ENCODE measurements at places on chromosomes 7 and 10. TPM values are rescaled to one million over a fixed set of nuclear protein-coding genes. Genes with fewer than 3 reads are reported as not detected.

DNA sequence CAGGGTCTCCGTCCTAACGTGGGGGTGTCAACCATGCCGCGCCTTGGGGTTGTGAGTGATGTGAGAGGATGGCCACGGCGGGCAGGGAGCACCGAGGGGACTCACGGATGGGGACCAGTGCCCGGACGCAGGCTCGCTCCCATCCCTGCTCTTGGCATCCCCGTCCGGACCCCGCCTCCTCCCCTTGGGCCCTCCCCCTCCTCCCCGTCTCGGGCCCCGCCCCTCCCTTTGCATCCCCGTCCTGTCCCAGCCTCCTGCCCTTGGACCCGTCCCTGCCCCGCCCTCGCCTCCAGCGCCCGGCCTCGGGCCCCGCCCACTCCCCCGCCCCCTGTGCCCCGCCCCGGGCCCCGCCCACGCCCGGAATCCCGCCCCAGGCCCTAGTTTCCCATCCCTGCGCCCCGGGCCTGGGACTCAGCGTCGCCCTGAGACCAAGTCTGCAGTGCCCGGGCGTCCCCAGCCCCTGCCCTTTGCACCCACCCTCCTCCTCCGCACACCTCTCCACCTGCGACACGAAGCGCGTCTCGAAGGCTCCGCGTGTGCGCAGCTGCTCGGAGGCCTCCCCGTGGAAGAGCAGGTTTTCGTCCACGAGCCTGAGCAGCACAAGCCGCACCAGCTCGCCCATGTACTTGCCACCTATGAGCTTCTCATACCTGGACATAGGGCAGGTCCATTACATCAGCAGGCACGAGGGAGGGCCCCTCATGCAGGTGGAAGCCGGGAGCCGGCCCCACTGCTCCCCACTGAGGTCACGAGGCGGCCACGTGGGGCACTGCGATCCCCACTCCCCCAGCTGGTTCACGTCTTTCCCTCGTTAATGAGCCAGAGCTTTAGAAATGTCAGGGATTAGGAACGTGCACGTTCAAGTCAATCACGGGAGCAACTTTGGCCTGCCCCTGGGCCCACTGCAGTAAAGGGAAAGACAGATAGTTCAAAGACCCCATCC, 5.1 kb upstream of the MYL7 start:
- peak; percentile 92 for DNase-seq

DNA sequence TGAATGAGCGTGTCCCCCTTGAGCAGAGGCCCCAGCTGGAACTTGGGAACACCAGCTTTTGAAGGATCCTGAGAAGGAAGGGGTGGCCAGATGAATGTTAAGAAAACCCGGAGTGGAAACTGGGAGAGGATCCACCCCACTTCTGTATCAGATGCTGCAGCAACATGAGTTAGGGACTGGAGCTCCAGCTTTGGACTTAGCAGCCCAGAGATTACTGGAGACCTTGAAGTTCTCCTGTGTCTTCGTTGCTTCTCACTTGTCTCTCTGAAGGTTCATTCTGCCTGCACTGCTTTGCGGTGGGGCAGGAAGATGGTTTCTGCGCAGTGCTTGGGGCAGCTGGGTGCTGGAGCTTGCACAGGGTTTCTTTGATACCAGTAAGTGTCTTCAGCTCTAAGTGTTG, 9.3 kb downstream of the TMEM248 start:
- no peak for DNase-seq

GRCh38 chr10:58995058-58995596, 181.3 kb upstream of the PHYHIPL start:
- DNase-seq = no peak

GRCh38 chr10:3886641-3887251, 101.7 kb upstream of the KLF6 start:
- no peak for DNase-seq

GRCh38 chr10:132397671-132398565, 918 bp downstream of the PWWP2B start:
- DNase-seq = peak; percentile 67

DNA sequence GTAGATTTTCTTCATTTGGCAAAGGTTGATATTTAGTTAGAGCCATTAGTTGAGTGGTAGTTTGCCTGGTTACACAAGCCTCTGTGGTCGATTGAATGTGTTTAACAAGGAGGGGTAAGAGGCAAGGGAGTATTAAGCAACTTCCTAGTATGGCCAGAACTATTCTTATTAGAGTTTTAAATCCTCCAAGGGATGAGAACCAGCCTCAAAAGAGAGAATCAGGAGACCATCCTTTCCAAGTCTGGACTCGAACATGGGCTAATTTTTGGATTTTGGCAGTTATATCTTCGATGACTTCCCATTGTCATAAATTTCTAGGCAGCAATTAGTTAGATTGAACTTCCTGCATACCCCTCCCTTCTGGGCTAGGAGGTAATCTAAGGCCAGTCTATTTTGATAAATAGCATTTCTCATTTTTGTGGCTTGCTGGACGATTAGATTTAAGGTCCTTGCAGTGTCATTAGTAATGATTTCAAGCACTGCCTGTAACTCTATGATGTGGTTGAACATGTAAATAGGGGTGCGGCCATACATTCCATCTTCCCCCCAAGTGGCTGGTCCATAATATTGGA, 219.5 kb upstream of the KCND2 start:
- DNase-seq = no peak

DNA sequence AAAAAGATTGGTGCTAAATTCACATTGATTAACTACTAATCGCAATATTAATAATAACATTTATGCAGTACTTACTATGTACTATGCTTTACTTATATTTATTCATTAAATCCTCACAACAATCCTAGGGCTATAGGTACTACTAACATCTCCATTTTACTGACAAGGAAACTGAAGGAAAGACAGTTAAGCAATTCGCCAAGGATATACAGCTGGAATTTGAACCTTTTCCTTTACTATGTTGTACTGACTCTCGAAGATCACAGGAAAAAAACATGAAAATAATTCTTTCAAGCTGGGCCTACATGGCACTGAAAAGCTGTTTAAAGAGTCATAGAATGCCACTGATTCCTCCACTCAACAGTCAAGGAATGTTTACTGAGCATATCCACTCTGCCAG, 185.4 kb downstream of the IPMK start:
- DNase-seq = no peak

DNA sequence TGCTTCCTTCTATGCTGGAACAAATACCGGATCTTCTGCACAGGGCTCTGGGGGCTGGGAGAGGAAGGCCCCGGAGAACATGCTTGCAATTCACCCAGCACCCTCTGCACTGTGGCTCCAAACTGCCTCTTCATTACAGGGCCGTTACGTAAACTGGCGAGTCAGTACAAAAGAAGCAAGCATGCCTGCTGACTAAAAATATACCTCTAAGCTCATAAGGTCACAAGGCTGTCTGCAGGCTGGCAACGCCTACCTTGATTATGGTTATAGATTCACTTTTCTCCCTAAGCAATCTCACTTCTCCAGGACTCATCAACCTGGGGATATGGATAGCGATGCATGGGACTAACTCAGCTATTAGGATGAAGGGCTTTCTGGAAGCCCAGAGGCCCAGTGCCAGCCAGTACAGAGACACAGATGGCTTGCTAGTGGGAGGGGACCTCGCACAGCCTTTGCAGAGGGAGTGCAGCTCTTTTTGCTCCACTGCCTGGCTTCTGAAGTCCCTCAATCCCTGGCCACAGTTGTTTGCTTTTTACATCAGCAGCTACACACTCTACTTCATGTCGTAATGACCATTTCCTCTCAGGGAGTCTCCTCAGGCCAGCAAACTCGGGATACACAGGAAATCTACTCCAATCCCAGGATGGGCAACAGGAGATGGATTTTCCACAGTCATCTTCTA, 96.1 kb downstream of the SH3PXD2A start:
- DNase-seq = peak; percentile 49

GRCh38 chr7:26190417-26190869, 10.1 kb downstream of the HNRNPA2B1 start:
- DNase-seq = no peak

GRCh38 chr10:131271195-131271880, 40.2 kb downstream of the TCERG1L start:
- DNase-seq = no peak

- DNase-seq = no peak
Observed at GRCh38 chr7:100126239-100126930, 382 bp upstream of the MBLAC1 start.

DNA sequence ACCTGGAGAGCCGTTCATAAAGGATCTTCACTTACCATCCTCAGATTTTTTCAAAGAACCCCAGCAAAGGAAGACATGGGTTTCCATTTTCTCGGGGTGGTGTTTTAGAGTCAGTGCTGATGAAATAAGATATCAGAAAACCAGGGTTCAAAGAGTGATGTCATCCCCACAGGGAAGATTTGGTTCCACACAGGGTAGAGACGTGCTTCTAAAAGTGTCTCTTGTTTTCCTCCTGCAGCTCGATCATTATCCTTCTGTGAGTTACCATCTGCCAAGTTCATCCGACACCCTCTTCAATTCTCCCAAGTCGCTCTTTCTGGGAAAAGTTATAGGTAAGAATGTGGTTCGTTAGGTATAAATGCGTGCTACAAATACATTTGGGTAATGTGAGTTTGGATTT, 323.8 kb upstream of the C7orf33 start:
- no peak for DNase-seq

GRCh38 chr10:35462491-35462934, 126.2 kb downstream of the CCNY start:
- DNase-seq = no peak

DNA sequence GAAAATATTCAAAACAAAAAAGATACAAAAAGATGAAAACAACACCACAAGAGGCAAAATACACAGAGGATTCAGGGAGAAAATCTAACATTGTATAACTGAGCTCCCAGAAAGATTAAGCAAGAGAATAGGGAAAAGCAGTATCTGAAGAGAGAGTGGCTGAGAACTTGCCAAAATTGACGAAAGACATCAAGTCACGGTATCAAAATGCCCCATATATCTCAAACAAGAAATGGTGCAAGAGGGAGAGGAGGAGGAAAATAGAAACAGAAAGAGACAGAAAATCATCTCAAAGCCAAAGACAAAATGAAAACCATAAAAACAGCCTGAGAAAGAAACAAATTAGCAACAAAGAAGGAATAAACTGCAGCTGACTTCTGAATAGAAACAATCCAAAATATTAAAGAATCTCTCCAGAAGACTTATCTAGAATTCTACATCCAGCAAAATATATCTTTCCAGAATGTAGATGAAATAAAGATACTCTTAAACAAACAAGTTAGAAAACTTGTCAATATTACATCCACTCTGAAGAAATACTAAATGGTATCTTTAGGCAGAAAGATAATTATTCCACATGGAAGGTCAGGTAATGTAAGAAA, 5.5 kb downstream of the USP6NL start:
- DNase-seq = no peak

DNA sequence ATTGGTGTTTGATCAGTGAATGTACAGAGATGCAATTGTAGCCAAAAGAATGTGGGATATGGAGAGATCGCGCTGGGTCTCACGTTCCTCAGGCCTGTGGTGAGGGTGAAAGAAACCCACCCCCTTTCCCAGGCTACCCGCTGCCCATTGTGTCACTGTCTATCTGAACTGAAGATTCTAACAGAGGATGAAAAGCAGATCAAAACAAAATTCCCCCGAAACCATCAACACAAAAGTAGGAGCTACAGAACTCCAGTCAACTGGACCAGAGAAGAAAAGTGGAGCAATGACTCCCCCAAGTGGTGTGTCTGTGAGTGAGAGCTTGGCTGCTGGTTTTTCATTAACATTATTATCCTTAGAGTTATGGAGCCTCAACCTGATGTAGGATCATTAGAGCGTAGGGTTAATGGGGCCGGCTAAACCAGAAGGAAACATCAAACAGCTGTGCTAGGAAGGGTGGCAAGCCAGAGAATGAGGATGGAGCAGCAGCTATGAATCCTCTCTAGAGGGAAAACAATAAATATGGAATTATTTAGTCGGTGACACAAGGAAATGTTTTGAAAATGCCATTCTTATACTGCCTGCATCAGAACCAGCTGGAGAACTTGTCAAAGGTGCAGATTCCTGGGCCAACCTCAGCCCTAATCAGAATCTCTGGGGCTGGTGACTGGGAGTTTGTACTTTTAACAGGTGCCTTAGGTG, 38.3 kb downstream of the AKR1B1 start:
- peak; percentile 80 for DNase-seq

- no peak for DNase-seq
Observed at GRCh38 chr7:13055732-13056368, 368.4 kb downstream of the ARL4A start.

- no peak for DNase-seq
Observed at GRCh38 chr7:158266426-158266816, 321.2 kb downstream of the PTPRN2 start.

GRCh38 chr10:86079088-86079487, 287.5 kb downstream of the GRID1 start:
- DNase-seq = no peak

GRCh38 chr7:14899030-14899429, 3.5 kb downstream of the DGKB start:
- no peak for DNase-seq

DNA sequence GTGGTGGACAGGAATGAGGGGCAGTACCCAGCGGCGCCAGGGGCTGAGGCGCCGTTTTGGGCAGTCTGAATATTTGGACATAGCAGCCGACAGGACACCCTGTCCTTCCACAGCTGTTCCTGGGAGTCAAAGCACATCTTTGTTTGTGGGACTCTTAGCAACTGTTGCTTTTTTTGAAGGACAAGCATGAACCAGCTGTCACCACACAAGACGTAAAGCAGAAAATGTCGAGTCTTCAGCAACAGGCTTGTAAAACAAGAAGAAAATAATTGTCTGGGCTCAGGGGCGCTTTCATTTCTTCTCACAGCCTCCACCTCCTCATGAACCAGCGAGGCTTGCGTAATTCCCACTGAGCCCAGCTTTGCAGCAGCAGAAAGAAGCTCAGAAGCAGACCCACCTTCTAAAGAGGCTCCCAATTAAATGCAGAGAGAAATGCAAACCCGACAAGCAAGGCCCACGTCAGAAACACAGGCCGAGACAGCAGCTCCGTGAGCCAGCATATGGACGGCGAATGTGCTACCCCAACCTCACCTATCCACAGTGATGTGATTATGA, 68.9 kb upstream of the DNAAF5 start:
- no peak for DNase-seq

- no peak for DNase-seq
Observed at GRCh38 chr7:115056019-115056418, 134.1 kb downstream of the MDFIC start.

- no peak for DNase-seq
Observed at GRCh38 chr7:53131697-53132096, 96.3 kb downstream of the POM121L12 start.

POLR3A gene
- total RNA-seq = 14.6 TPM

UMAD1 gene
- total RNA-seq = 26.3 TPM

UCN3 gene
- 4.0 TPM for total RNA-seq

OR2A5 gene
- total RNA-seq = not detected

AKAP9 gene
- total RNA-seq = 97.7 TPM

SLC4A2 gene
- 76.7 TPM for total RNA-seq

PNLIPRP3 gene
- not detected for total RNA-seq

PPP1R3A gene
- total RNA-seq = not detected

VSTM4 gene
- total RNA-seq = 3.1 TPM

MLXIPL gene
- total RNA-seq = 9.5 TPM

NEUROG3 gene
- total RNA-seq = 4.0 TPM

OR2A12 gene
- not detected for total RNA-seq
